Hair follicular keratinocyte (primary cell): ENCODE measurements at places on chromosomes 1 and 21. TPM values are rescaled to one million over a fixed set of nuclear protein-coding genes. Genes with fewer than 3 reads are reported as not detected.

FTCD gene
- total RNA-seq, result not detected in 2 replicates

CD84 gene
- total RNA-seq, result not detected in 2 replicates

MAEL gene
- total RNA-seq, result not detected in 2 replicates

PLCH2 gene
- 99.9 and 124 TPM in 2 replicates for total RNA-seq

ACTL8 gene
- total RNA-seq, result not detected in 2 replicates

VWA5B1 gene
- not detected in 2 replicates for total RNA-seq

DNAJC16 gene
- total RNA-seq, result 8.2 and 12.2 TPM in 2 replicates

TBX15 gene
- total RNA-seq, result not detected in 2 replicates

PDZK1IP1 gene
- total RNA-seq, result 3.5 and 6.2 TPM in 2 replicates

CENPF gene
- total RNA-seq, result 24.6 and 37.5 TPM in 2 replicates

CNR2 gene
- not detected in 2 replicates for total RNA-seq

THRAP3 gene
- total RNA-seq, result 72.9 and 81.9 TPM in 2 replicates

PTPN22 gene
- 0.23 and 0.39 TPM in 2 replicates for total RNA-seq

LYPD8 gene
- total RNA-seq, result not detected in 2 replicates

MX2 gene
- total RNA-seq, result 0.55 TPM in 1 of 2 replicates, not detected in the other
